ENCODE measurements at places on chromosomes 16 and 17.

DNA sequence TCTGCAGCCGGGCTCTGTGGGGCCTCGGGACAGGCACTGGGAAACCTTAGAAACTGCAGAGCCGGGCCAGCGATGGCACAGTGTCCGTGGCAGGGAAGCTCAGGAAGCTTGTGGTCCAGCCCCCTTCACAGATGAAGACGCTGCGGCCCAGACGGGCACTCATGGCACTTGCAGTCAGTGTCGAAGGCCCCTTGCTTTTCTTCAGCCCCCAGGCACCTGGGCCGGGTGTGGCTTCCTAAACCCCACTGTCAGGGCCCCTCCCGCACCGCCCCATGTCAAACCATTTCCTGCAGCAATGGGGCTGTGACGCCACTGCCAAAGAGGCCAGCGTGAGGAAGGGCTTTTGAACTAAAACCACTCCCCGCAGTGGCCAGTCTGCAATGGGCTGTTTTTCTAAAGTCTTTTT, 164.0 kb downstream of the LAT start:
- DNase-seq = peak; percentile 86

GRCh38 chr17:59266745-59267144, 46.4 kb downstream of the GDPD1 start:
- no peak for DNase-seq

DNA sequence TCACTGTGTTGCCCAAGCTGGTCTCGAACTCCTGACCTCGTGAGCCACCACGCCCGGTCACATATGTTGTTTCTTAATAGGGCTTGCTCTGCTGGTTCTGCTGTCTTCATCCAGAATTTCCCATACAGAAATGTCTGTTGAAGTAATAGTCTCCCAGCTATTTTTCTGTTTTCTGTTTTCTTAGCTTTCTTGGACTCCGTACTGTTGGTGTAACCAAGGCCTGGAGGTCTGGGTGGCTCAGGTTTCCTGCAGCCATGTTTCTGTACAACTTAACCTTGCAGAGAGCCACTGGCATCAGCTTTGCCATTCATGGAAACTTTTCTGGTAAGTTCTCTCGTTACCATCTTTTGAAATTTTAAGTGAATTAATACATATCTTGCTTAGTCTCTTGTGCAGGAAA, 2.8 kb downstream of the SF3B3 start:
- DNase-seq = no peak

GRCh38 chr16:88328313-88328980, 54.3 kb upstream of the ZNF469 start:
- DNase-seq = no peak

DNA sequence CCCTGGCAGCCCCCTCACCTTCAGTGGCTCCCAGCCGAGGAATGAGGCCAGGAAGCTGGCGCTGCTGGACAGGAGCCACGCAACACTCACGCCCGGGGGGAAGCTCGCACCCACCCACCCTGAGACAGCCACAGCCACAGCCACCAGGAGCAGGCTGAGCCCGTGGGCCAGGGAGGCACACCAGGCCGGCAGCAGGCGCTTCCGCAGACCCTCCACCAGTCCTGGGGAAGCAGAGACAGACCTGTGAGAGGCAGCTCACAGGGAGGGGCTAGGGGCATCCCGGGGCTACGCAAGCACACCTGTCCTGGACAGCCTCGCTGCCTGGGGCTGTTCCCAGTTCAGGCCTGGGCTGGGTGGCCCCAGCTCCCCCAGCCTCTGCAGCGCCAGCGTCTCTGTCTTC, 41.9 kb downstream of the PKD1 start:
- DNase-seq = no peak

DNA sequence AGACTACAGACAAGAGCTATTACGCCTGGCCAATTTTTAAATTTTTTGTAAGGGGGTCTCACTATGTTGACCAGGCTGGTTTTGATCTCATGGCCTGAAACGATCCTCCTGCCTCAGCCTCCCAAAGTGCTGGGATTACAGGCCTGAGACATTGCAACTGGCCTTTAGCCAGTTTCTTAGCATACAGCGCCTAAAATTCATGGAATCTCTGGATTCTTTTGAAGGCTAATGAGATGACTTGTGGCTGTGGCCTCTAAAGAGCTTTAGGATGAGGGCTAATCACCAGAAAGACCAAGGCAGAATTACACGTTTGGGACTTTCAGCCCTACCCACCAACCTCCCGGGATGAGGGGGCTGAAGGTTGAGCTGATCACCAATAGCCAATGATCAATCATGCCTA, 34.6 kb downstream of the AKAP10 start:
- DNase-seq = no peak

DNA sequence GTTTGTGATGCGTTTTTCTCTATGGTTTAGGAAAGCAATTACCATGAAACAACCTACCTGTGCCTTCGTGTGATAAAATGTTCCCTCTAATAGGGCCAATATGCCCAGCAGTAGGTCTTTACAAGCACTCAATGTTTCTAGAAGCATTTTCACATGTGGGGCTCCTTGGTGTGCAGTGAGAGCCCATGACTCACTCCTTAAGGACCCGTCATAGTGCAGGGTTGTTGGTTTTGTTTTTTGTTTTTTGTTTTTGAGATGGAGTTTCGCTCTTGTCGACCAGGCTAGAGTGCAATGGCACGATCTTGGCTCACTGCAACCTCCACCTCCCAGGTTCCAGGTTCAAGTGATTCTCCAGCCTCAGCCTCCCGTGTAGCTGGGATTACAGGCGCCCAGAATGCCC, 31.1 kb upstream of the ZFP90 start:
- no peak for DNase-seq

GRCh38 chr16:47624563-47624962, 163.4 kb downstream of the PHKB start:
- no peak for DNase-seq

- DNase-seq = no peak
Measured at GRCh38 chr16:87288753-87289362, 28.3 kb downstream of the C16orf95 start.

DNA sequence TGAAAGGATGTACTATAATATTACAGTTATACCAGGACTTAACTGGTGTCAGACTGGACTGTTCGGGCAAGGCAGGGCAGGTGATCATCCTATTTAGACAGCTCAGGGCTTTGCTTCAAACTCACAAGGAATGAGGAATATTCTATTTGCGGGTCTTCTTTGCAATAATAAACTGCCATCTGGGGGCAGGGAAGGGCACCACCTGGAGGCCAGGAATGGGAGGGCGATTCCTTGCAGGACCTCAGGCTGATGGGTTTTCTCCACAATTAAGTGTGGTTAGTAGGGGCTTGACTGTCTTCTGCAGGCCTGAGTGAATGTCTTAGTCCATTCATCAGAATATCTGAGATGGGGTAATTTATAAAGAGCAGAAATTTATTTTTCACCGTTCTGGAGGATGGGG, 424.1 kb downstream of the CA10 start:
- DNase-seq = no peak

DNA sequence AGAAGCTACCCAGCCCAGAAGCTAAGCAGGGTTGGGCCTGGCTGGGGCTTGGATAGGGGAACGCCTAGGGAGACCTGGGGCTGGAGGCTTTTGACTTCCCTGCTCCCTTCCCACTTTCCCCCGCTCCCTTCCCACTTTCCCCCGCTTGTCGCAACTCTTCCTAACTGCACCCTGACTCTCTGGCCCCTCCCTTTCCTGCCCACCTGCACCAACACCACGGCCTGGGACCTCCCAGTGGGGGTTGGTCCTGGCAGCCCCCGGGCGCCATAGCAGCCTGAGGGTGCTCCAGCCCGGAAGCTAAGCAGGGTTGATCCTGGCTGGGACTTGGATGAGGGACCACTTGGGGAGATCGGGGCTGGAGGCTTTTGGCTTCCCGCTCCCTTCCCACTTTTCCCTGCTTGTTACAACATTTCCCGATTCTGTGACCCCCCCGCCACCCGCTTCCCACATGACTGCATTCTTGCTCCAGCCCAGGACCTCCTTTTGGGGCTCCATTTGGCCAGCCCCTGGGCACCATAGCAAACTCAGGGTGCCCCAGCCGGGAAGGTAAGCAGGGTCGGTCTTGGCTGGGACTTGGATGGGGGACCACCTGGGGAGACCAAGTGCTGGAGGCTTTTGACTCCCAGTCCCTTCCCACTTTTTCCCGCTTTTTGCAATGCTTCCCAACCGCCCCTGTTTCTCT, 2287.0 kb downstream of the TP53TG3F start:
- no peak for DNase-seq

DNA sequence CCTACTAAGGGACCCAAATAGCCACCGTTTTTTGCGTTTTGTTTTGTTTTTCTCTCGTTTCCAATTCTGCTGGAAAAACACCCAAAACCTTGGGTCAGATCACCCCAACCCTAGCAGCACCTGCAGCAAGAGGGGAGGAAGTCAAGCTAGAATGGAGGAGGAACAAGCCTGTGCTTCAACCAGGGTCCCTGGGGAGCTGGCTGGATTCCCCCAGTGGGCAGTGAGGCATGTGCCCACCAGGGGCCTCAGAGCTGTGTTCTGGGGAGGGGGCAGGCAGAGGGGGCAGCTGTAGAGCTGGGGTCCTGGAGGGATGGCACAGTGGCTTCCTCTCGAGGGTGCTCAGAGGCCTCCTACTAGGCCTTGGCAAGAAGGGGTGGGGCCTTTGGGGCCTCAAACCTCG, 6.5 kb downstream of the CD79B start:
- no peak for DNase-seq

- DNase-seq = peak; percentile 76
Measured at GRCh38 chr17:76816590-76817135, 51.5 kb upstream of the MGAT5B start.

DNA sequence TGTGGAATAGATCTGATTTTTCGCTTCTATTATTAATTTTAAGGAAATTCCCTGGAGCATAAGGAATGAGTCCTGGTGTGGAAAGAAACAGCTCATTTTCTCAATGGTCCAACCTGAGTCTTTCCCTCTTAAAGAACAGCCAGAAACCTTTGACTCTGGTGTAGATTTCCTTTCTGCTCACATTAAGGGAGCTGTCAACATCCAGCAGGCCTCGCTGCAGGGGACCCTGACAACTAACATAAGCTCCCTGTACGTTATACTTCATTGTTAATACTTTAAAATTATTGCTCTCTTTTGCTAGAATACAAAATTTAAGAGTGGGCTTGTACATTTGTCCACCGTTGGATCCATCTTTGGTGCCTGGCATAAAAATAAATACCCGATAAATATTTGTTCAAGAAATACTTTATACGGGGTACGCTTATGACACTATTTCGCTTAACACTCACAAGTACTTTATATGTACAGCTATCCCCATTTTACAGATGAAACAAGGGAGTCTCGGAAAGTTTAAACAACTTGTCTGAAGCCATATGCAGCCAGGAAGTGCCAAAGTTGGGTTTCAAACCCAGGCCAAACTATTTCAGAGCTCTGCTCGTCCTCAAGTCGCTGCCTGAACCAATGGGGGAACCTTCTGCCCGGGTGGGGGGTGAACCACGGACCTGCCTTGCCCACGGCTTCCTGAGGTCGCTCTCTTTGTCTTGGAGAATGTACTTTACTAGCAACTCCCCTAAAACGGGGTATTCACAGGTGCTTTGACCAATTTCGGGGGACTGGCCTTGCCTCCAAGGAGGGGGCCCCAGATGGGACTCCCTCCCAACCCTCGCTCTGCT, 611 bp downstream of the SMARCE1 start:
- no peak for DNase-seq

DNA sequence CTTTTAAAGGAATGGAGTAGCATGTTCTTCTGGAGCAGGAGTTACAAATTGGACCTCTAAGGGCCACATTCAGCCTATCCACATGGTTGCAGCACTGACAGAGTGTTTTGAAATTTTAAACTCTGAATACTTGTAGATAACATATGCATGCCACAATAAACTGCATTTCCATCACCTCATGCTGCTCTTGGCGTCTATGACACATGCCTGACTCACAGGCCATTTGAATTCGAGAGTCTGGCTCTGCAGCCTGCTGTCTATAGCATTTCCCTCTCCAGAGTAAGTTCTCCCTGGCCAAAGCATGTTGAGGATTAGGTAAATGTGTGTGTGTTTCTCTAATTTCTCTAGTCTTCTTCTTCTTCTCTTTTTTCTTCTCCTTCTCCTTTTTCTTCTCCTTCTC, 28.7 kb upstream of the MYOCD start:
- no peak for DNase-seq

- no peak for DNase-seq
Measured at GRCh38 chr17:59620064-59620359, 317 bp downstream of the CLTC start.

DNA sequence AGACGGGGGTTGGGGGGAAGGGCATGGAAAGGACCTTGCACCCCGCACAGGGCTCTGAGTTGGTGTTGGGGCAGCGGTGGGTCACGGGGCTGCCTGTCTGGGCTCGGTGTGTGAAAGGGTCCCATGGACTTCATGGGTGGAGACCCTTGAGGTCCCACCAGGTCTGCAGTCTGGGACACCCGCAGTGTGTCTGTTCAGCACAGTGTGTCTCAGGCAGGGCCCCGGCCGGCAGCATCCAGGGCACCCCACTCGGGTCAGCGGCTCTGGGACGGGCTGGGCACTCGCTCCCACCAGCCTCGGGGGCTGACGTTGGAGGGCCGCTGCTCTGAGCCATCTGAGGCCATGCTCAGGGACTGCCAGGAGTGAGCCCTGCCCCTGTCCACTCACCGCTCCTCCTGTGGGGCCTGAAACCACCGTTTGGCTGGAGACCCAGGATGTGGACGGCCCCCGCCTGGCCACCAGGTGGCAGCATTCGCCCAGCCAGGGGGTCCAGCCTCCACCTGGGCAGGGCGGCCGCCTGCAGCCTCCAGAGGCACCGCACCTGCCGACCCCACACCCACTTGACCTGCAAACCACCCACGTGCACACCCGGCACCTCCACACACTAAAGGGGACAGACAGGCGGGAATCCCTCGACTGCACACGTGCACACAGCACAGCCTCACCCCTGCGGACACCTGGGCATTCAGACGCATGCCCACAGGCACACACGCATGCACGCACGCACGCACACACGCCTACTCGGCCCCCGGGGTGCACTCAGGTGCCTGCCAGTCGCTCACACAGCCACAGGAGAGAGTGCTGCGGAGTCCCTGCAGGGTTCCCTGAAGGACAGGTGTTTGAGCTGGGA, 10.1 kb upstream of the ZFPM1 start:
- peak; percentile 87 for DNase-seq

DNA sequence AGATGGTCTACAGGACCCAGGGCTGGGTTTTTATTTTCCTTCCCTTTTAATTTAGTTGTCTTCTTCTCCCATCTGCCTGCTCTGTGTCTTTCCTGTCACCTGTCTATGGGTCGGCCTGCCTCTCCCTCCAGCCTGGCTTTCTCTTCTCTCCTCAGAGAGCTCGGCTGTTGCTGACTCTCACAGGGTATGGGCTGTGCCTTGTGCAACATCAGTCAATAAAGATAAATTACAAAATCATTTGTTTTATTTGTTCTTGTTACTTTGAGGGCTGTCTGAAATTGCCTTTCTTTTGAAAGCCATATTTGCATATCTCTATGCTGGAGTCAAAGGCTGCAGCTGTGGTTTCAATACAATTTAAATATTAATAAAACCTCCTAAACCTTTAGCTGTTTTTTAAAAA, 15.6 kb downstream of the RND2 start:
- DNase-seq = no peak

GRCh38 chr16:19940195-19940594, 55.5 kb upstream of the GPRC5B start:
- DNase-seq = no peak

GRCh38 chr17:16001226-16001897, 1.7 kb downstream of the TTC19 start:
- no peak for DNase-seq

GRCh38 chr16:87725596-87726235, 40.1 kb downstream of the KLHDC4 start:
- DNase-seq = no peak
